Left lung (tissue), 14 donors: ENCODE measurements at places on chromosomes 2 and 18. TPM values are rescaled to one million over a fixed set of nuclear protein-coding genes. Genes with fewer than 3 reads are reported as not detected.
A peak's percentile ranks its signal among the peaks of the same experiment; 100 is the strongest.

Gene NT5DC4
- 1.1 TPM for total RNA-seq

Gene ALKAL2
- total RNA-seq: 3.1 TPM

Gene CLEC4F
- 0.20 TPM for total RNA-seq

- no peaks in the 10 kb centered on the region for H3K27me3 ChIP-seq
- H3K36me3 ChIP-seq: no peaks in the 10 kb centered on the region
- no peaks in the 10 kb centered on the region for H3K4me1 ChIP-seq
- no peak overlapping the region for H3K4me3 ChIP-seq
- DNase-seq: no peak
Measured at GRCh38 chr2:150782613-150783012, 295.1 kb upstream of the RND3 start.

Gene CRYGD
- total RNA-seq: not detected

DNA sequence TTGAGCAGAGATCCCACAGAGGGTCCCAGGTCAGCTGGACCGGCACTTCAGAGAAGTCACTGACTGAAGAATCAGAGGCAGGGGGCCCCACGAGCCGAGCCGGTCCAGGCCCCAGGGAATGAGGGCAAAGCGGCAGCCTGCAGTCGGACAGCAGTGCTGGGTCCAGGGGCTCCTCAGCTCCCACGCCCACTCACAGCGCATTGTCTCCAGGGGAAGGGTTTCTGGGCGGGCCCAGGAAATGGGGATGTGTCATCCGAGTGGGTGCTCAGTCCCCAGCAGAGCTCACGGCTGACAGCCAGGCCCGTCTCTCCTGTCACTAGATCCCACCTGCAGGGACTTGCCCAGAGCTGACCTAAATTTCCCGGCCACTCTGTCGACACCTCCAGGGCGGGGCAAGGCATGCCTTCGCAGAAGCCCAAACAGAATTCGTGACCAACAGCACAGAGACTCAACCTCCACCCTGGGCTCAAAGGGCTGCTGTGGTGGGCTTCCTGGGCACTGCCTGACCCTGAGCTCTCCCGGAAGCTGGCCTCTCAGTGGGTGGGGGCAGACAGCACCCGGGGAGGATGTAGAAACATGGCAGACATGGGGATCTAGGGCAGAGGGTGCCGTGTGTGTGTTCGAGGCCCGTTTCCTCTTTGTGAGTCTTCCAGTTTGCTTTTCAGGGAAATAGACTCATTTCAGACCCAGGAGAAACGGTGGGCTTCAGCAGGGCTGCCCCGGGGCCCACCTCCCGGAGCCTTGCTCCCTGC is 42.1 kb upstream of the TAF1B start:
- no peaks in the 10 kb centered on the region for H3K36me3 ChIP-seq
- no peak overlapping the region for H3K4me3 ChIP-seq
- H3K27me3 ChIP-seq: no peaks in the 10 kb centered on the region
- peak overlapping the region; percentile 48 for H3K27ac ChIP-seq

DNA sequence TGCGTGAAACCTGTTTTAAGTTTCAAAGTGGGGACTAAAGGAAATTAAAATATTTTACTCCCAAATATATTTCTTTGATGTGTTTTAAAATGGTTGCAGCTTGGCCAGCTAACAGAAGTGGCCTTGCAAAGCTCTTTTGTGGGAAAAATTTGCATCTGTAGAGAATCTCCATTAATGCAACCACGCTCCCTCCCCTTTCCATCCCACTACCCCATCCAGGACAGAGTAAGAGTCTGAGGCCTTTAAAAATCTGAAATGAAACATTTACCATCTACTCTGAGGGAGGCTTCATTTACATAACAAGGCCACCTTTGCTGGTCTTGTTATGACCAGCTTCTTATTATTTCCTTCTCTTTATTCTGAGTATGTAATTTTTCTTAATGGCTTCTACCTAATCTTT is 63.5 kb downstream of the STAT4 start:
- no peaks in the 10 kb centered on the region for H3K4me1 ChIP-seq
- H3K27me3 ChIP-seq: no peaks in the 10 kb centered on the region
- no peak for DNase-seq
- no peaks in the 10 kb centered on the region for H3K36me3 ChIP-seq
- H3K27ac ChIP-seq: no peak overlapping the region

Gene ABCG8
- not detected for total RNA-seq

GRCh38 chr2:60163691-60164090 is 389.8 kb downstream of the BCL11A start:
- DNase-seq: no peak
- H3K27me3 ChIP-seq: no peaks in the 10 kb centered on the region
- no peaks in the 10 kb centered on the region for H3K36me3 ChIP-seq
- no peaks in the 10 kb centered on the region for H3K4me1 ChIP-seq
- no peak overlapping the region for H3K4me3 ChIP-seq
- H3K27ac ChIP-seq: no peak overlapping the region

Gene SLC11A1
- total RNA-seq: 194 TPM

- H3K4me3 ChIP-seq: no peak overlapping the region
- no peaks in the 10 kb centered on the region for H3K4me1 ChIP-seq
- H3K27me3 ChIP-seq: no peaks in the 10 kb centered on the region
- H3K36me3 ChIP-seq: peaks cover 97% of the 10 kb centered on the region
Measured at GRCh38 chr2:120299561-120299960, 46.4 kb upstream of the INHBB start.

- H3K36me3 ChIP-seq: no peaks in the 10 kb centered on the region
- H3K27me3 ChIP-seq: no peaks in the 10 kb centered on the region
- H3K4me1 ChIP-seq: no peaks in the 10 kb centered on the region
- peak overlapping the region; percentile 78 for H3K4me3 ChIP-seq
- no peak for DNase-seq
- H3K27ac ChIP-seq: peak overlapping the region; percentile 95
Measured at GRCh38 chr2:55419233-55419678, 400 bp downstream of the CCDC88A start.

GRCh38 chr2:201909961-201910361 is 103.6 kb downstream of the CDK15 start:
- H3K36me3 ChIP-seq: no peaks in the 10 kb centered on the region
- no peak overlapping the region for H3K27ac ChIP-seq
- H3K4me1 ChIP-seq: peaks cover 3% of the 10 kb centered on the region
- DNase-seq: no peak
- no peaks in the 10 kb centered on the region for H3K27me3 ChIP-seq

DNA sequence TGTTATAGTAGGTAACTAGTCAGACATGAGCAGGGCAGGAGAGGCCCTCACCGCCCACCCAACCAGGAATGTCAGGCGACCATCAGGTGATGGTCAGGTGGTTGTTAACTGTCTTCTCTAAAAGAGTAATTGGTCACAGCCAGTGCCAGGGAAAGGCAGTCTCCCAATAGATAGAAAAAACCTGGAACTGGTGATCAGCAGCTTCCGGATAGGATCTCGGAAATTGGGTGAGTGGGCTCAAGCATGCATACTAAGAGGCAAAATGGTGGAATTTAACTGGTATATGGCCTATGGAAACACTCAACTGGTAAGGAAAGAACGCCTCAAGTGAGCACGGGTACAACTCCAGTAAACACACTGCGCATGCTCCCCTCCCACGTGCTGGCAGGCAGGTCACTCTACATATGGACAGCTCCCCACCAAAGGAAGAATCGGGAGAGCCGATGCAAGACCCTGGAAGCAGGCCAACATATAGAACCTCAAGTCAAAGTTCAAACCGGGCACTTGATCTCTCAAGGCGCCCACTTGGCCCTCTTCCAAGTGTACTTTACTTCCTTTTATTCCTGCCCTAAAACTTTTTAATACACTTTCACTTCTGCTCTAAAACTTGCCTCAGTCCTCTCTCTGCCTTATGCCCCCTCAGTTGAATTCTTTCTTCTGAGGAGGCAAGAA is 43.5 kb upstream of the TMEM131 start:
- no peak overlapping the region for H3K4me3 ChIP-seq
- no peaks in the 10 kb centered on the region for H3K36me3 ChIP-seq
- no peaks in the 10 kb centered on the region for H3K27me3 ChIP-seq

Gene SLC19A3
- 6.2 TPM for total RNA-seq

DNA sequence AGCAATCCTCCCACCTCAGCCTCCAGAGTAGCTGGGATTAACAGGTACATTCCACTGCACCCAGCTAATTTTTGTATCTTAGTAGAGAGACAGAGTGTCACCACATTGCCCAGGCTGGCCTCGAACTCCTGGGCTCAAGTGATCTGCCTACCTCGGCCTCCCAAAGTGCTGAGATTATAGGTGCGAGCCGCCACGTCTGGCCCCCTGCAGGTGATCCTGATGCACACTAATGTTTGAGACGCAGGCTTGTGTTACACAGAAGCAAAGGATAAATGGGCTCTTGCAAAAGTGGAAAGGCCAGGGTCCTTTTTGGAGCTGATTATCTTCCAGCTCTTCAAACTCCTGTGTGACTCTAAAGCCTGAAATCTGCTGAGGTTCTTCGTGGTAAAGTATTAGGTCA is 84.2 kb downstream of the TGFA start:
- no peaks in the 10 kb centered on the region for H3K4me1 ChIP-seq
- H3K36me3 ChIP-seq: no peaks in the 10 kb centered on the region
- DNase-seq: no peak
- no peak overlapping the region for H3K27ac ChIP-seq
- no peaks in the 10 kb centered on the region for H3K27me3 ChIP-seq

DNA sequence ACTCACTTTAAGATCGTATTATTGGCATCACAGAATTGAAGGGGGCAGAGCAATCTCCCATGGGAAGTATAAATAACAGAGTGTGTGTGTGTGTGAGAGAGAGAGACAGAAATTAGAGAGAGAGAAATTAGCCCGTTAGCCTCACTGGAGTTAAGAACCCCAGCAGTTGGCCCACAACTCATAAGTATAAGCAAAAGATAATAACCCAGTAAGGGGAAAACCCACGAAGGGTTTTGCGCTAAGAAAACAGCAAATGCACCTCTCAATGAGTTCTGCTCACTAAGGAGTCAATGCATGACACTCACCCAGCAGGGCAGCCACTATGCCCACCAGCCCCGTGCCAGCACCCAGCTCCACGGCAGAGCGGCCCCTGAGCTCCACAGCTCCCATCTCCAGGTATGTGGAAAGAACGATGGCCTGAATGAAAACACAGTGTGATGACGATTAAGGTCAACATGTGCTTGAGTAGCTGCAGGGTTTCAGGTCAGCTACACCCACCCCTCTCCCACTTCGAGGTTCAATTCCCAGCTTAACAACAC is 3.6 kb downstream of the METTL21A start:
- H3K27ac ChIP-seq: no peak overlapping the region
- no peaks in the 10 kb centered on the region for H3K27me3 ChIP-seq
- H3K4me1 ChIP-seq: peaks cover 15% of the 10 kb centered on the region

DNA sequence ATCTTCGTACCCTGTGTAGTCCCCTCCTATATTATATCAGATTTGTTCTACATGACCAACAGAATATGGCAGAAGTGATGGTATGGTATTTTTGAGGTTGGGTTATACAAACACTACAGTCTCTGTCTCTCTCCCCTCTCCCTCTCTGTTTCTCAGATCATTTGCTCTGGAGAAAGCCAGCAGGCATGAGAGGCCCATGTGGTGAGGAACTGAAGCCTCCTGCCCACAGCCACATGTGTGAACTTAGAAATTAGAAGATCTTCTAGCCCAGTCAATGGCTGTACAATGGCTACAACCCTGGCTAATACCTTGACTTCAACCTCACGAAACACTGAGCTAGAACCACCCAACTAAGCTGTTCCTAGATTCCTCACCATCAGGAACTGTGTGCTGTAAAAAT is 250.6 kb downstream of the SMAD2 start:
- H3K36me3 ChIP-seq: no peaks in the 10 kb centered on the region
- DNase-seq: no peak
- no peaks in the 10 kb centered on the region for H3K4me1 ChIP-seq
- H3K4me3 ChIP-seq: no peak overlapping the region
- H3K27ac ChIP-seq: no peak overlapping the region
- no peaks in the 10 kb centered on the region for H3K27me3 ChIP-seq
